Daoy (cell line): ENCODE measurements at places on chromosomes 7 and 10. TPM values are rescaled to one million over a fixed set of nuclear protein-coding genes. Genes with fewer than 3 reads are reported as not detected.

APBB1IP gene
- not detected in 2 replicates for total RNA-seq

TAS2R40 gene
- not detected in 2 replicates for total RNA-seq

TRIM8 gene
- 39.8 and 54.1 TPM in 2 replicates for total RNA-seq

AKR1C2 gene
- total RNA-seq, result 1.4 and 1.9 TPM in 2 replicates

PCLO gene
- 1.3 and 5.1 TPM in 2 replicates for total RNA-seq

CDC14C gene
- not detected in 2 replicates for total RNA-seq

NPSR1 gene
- not detected in 2 replicates for total RNA-seq

A1CF gene
- total RNA-seq, result under 0.01 TPM in 1 of 2 replicates, not detected in the other

CTAGE8 gene
- total RNA-seq, result 0.09 and 0.23 TPM in 2 replicates

SEM1 gene
- 34.7 and 143 TPM in 2 replicates for total RNA-seq

UBTD1 gene
- total RNA-seq, result 8.2 and 8.3 TPM in 2 replicates

- no peak for DNase-seq
Measured at GRCh38 chr10:23777153-23777552, 338.3 kb downstream of the OTUD1 start.

- no peak for DNase-seq
Measured at GRCh38 chr10:78567680-78568455, 500.9 kb upstream of the ZMIZ1 start.

- peak; percentile 67 for DNase-seq
Measured at GRCh38 chr7:155053002-155053401, 17.1 kb upstream of the HTR5A start.

DNA sequence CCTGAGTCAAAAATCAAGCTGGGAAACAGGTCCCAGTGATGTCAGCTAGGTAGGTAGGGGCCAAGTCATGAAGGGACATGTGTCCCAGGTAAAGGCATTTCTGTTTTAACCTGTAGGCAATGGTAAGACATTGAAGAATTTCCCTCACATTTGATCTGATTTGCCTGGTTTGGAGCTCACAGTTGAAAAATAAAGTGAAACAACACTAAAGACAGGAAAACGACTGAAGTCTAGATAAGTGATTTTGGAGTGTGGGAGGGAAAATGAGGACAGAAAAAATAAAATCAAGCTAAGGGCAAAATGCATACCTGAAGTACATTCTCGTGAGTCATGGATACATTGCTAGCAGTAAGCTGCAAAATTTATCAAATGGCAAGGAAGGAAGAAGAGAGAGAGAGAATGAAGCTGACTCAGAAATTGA lies 169.9 kb downstream of the SKIDA1 start:
- no peak for DNase-seq

GRCh38 chr10:81564143-81564542 lies 310.9 kb upstream of the NRG3 start:
- no peak for DNase-seq

DNA sequence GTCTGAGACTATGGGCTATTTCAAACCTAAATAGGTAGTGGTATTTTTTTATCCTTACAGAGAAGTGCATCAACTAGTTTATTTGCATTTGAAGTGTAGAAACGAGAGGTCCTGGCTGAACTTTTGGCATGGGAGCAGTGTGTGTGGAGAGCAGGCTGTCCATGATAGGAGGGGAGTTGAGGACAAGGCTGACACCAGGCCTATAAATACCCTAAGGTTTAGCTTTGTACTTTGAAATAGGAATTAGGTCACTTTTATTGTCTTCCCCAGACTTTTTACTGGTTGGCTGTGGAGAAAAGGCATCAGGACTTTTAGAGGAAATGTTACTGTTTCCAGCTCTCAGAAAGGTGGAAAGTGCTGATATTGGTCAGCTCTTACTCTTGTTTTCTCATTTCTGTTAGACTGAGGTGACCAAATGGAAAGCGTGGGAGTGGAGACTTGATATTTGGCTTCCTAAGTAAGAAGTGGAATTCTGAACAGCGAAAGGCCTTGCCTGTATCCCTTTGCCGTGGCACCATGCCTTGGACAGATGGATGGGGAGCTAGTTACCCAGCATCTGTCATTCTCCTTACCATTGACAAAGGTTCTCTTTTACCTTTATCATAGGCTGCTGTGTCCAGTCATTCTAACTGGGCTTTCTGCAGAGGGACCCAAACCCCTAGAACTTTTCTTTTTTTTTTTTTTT lies 46.0 kb downstream of the GBF1 start:
- no peak for DNase-seq

DNA sequence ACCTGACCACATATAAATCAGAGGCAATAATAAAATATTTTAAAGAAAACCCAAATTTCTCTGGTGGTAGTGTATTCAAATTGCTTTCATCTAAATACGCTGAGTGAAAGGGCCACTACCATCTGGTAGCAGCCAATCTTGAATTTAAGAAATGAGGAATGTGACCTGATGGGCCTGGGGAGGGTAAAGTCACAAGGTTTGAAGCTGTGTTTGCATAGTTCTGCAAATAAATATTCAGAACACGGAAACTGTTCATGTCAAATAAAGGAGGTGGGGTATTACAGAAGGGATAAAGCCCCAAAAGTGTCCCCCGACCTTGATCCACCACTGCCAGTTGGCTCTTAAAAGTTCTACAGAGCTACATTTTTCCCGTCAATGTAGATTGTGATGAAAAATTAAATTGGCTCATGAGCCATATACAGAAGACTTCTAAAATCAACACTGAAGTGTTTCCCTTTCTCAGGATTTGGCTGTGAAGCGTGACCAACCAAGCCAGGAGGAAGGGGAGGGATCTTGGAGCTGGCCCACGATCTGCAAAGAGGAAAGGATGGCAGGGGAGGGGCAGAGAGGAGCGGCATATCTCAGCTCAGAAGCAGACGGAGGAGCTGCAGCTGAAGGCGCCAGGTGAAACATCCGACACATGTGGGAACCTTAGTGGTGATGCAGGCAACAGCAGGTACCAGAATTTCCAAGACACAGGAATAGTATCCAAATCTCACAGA lies 39.6 kb downstream of the MPP7 start:
- DNase-seq, result peak; percentile 15

GRCh38 chr10:119205894-119206602 lies 1.3 kb upstream of the GRK5 start:
- DNase-seq, result peak; percentile 51

DNA sequence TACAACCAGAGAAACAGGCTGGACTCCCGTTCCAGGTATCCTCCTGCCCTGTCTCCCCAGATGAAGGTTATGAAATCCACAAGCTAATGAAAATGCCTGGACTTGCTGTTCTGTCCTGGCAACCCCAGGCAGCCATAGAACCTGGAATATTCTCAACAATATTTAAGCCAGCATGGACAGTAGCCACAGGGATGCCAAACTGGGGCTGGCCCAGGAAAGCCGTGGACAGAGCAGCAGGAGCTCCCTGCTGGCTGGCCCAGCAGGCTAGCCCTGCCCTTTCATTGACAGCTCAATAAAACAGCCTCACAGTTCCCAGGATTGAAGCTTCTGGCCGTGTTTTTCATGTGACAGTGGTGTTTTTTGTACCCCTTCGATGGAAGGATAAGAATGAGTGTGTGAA lies 230.6 kb downstream of the BMPER start:
- DNase-seq, result no peak

GRCh38 chr7:80977751-80978150 lies 58.9 kb upstream of the SEMA3C start:
- DNase-seq, result no peak
